ENCODE measurements at places on chromosomes 5 and 9. TPM values are rescaled to one million over a fixed set of nuclear protein-coding genes. Genes with fewer than 3 reads are reported as not detected.

GRCh38 chr5:143010351-143010750 lies 240.2 kb downstream of the ARHGAP26 start:
- DNase-seq: no peak

- no peak for DNase-seq
Observed at GRCh38 chr9:12544700-12545099, 148.5 kb upstream of the TYRP1 start.

DNA sequence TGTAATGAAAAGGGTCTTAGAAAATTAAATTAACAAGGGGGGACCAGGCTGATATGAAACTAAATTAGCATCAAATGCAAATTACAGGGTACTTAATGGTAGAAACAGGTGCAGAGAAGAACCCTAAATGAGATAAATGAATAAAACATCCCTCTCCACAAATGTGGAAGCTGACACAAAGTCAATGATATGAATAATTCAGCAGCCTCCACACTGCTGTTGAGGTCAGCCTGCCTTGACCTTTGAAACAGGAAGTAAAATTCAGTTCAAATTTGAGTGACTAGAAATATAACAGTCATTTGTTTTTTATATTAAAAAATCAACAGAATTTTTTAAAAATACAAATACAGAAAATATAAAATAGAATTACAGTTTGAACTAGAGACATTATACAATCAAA lies 40.0 kb downstream of the EBF1 start:
- DNase-seq: no peak

SPATA6L gene
- total RNA-seq: 0.75 TPM

DNA sequence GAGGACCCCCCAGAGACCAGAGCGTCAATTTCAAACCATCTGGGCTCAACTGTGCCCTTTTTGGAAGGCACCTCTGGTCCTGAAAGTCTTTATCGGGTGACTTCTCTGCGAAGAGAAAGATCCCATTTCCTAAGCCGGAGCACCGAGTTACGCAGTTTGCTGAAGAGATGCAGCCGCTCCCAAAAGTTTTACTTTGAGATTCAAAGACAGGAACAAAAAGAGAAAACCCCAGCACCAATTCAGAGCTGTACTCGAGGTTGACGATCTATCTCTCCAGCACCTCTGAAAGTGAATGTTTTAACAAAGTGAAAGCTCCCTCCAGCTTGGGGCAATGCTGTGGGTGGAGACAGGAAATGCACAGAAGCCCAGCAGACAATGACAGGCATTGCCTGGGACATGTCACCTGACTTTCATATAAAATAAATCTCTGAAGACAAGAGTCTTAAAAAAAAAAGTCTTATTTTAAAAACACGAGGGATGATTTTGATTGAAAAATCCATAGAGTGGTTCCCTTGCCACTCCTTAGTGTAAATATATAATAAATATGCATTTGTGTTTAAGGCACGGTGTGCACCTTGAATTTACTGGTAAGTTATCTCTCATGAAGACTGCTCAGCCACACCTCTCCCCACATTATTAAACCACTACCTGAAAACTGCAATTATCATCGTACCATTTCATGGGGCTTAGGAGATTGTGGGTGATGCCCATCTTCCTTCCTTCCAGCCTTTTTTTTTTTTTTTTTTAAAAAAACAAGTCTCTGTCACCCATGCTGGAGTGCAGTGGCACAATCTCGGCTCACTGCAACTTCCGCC lies 79.9 kb downstream of the FNBP1 start:
- DNase-seq: peak; percentile 59

CD274 gene
- not detected for total RNA-seq

DNA sequence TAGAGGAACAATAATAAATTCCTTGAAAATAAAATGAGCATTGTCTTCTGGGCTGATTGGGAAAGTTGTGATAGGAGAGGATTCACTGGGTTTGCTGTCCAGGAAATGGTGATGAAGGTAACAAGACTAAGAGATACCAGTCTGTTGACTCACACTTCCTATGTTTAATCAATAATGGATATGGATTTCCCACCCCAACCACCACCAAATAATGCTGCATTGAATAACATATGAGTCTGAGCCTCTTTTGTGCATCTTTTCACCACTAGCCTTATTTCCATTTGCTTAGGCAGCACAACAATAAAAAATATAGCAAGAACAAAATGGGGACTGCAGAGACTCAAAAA lies 120.2 kb upstream of the NFIB start:
- DNase-seq: no peak

DNA sequence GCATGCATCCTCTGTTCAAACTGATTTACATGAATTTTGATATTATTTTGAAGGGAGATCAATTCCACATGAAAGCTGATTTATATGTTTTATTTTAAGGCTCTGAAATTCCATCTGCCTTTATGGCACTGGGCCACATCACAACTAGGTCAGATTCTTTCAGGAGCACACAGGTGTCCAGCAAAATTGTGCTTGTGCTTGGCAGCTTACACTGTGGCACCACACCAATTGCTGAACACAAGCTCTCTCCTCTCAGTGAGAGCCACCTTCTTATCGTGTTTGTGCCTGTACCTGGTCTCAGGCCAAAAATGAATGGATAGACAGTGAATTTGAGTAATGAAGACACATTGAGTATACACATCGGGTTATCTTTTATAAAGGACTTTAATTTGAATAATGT lies 200.4 kb downstream of the CDH10 start:
- no peak for DNase-seq

DNA sequence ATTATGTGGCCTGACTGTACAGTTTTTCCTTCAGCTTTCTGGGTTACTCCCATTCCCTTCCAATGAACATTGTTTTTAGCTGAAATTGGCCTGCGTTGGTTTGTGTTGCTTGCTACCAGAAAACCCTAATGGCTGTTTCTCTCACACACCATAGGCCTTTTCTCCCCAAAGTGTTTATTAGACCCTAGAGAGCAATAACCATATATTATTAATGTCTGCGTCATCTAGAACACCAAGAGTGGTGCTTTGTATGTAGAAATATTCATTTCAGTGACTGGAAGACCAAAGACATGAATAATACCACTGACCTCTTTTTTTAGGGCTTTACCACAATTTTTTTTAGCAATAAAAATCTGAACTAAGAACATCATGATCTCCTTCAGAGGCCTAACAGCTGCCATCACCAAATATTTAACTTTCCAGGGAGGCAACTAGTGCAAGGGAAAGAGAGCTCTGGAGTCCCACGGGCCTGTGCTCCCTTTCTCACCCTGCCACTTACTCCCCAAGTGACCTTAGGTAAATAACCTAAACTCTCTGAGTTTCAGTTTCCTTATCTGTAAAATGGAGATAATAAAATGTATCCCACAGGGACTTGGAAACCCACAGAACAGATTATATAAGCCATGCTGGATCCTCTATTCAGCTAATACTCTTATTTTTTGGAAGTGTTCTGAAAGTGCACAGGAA lies 201.9 kb upstream of the ISL1 start:
- no peak for DNase-seq

GRCh38 chr5:88258636-88259035 lies 10.0 kb downstream of the TMEM161B start:
- DNase-seq: no peak

GRCh38 chr5:156402387-156402921 lies 75.5 kb downstream of the SGCD start:
- DNase-seq: peak; percentile 72

DNA sequence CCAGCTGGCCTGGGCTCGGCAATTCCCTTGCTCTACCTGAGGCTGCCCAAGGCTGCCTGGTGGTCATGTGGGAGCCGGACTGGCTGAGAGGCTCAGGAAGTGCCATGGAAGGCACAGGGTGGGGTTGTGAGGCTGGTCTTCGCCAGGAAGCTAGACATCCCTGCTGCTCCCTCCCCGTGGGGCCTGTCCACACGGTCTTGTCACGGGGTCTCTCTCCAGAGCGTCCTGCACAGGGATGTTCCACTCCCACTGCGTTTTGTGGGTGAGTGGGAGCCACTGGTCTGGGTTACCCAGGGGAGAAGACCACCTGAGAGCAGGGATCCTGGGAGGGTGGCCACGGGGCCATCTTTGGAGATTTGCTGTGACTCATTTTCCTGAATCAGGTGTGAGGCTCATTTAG lies 11.6 kb downstream of the GADD45G start:
- DNase-seq: no peak

DNA sequence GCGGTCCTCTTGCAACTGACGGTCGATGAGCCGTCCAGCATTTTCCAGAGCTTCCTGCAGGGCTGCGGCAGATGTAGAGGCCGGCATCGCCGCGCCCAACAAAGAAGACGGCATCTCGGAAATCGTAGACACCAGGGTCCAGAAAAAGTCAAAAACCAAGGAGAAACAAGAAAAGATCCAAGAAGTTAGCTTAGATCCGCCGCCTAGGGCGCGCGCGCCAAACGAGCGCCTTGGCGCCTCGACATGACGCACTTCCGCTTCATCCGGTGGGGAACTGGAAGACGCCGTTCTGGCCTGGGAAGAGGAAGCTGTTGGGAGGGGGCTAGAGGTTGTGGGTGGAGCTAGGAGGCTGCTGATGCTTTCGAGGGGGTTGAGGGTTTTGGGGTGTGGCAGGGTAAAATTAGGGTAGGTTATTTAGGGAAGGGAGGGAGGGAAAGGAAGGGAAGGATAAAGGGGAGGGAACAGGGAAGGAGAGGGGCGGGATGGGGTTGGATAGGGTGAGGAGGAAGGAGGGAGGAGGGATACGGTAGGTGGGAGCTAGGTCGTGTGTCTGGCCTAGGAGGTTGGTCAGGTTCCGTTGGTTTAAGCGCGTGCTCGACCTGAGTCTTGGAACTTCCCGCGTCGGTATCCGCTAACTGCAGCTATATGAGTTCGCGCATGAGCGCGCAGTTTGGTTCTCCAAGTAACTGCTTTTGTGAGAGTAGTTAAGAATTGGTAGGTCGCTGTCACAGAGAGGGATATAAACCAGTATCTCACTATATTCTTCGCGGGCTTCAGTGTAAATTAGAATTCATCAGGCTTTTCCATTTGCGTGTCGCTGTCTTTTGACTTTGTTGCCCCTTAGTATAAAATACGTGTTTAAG lies at the start of gene NUP155:
Gene NUP155 (minus strand): TSS at position 243 of the 863 bp plus-strand sequence. CDS start 129 bp downstream, at position 114.
- DNase-seq: peak; percentile 97

- no peak for DNase-seq
Observed at GRCh38 chr9:114449236-114449635, 56.0 kb downstream of the WHRN start.

GRCh38 chr5:54658010-54658409 lies 140.5 kb downstream of the SNX18 start:
- DNase-seq: no peak

BRIX1 gene
- 72.2 TPM for total RNA-seq

DNA sequence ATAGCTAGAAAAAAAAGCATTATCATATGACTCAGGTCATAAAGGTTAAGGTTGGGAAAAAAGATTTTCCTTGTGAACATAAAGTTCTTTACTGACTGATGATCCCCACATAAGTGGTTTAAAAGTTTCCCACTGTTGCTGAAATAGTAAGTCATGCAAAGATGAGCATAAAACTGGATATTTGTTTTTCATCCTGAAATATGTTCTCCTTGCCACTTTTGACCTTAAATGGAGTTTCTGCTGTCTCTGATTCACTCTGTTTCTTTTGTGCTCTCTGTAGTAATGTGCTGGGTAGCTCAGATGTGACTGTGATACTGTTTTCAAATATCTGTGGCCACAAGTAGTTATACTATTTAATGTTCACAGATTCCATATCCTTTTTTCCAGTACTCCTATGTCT lies 162.5 kb upstream of the GAS1 start:
- DNase-seq: no peak

DNA sequence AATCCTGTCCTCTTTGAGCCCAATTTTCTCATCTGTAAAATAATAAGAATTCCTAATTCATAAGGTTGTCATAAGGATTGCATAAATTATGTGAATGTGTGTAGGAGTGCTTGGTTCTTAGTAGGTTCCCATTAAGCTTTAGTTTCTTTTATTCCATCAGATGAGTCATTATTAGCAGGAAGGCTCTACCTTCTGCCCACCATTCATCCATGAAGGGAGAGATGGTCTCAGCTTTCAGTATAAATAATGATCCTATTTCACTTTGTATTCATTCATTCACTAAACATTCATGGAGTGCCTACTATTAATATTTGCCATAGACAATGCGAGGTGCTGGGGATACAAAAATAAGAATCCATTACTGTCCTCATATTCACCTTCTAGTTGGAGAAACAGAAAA lies 3.0 kb downstream of the CMYA5 start:
- no peak for DNase-seq

PTBP3 gene
- 93.1 TPM for total RNA-seq

DNA sequence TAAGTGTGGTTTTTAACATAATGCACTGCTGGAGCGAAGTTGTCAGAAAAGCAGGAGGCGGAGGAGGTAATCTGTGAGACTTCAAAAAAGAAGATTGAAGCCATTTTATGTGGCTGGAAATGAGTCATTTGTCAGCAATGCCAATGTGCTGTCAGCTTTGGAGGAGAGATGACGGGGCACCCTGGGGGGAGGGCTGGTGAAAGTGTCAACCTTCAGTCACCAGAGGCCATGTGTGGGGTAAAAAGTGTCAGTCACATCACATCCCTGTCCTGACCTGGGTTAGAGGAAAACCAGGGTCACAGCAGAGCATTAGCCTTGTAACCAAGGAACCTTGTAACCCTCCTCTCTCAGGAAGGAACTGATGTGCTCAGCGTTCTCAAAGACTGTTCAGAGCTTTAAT lies 59.1 kb downstream of the TLR4 start:
- DNase-seq: no peak
